ENCODE measurements at places on chromosomes 2 and 18.

DNA sequence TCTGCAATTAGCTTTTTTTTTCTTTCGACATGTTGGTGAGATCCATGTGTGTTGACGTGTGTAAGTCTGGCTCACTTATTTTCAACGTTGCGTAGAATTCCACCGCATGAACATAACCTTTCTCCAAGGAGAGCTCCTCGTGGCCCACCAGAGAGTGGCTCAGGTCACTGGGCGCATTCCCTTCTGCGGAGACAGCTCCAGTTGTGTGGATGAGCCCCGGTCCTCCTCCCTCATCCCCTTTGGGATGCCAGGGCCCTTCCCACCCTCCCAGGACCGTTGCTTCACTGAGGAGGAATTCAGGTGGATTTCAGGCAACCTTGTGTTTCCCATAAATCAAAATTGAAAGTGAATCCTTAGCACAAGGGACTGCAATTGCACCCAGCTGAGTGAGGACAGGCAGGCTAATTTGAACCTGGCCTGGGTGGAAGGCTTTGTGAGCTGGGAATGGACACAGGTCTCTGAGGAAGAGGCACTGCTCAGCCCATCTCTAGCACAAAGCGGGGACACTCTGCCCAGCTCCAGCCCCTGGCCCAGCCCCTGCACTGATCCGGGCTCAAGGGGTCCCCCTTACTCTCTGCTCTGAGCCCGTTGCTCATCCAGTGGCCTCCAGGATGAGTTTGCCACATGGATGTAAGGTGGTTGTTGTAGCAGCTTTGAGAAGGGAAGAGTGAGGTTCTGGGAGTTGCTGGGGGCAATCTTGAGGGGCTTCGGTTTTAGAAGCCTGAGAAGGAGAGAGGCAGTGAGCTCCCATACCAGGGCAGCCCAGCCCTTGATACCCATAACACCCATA lies 57.8 kb upstream of the HAAO start:
- no peak for DNase-seq

- peak; percentile 48 for DNase-seq
These were observed at the start of gene DNMT3A for GRCh38 chr2:25341753-25342371. Gene DNMT3A (minus strand): TSS chr2:25341925. CDS start chr2:25313984, 27,941 bp downstream.

- DNase-seq = no peak
These were observed 244.1 kb downstream of the HDAC4 start for GRCh38 chr2:239156516-239157265.

GRCh38 chr2:53690876-53691275 lies 76.7 kb upstream of the CHAC2 start:
- no peak for DNase-seq

DNA sequence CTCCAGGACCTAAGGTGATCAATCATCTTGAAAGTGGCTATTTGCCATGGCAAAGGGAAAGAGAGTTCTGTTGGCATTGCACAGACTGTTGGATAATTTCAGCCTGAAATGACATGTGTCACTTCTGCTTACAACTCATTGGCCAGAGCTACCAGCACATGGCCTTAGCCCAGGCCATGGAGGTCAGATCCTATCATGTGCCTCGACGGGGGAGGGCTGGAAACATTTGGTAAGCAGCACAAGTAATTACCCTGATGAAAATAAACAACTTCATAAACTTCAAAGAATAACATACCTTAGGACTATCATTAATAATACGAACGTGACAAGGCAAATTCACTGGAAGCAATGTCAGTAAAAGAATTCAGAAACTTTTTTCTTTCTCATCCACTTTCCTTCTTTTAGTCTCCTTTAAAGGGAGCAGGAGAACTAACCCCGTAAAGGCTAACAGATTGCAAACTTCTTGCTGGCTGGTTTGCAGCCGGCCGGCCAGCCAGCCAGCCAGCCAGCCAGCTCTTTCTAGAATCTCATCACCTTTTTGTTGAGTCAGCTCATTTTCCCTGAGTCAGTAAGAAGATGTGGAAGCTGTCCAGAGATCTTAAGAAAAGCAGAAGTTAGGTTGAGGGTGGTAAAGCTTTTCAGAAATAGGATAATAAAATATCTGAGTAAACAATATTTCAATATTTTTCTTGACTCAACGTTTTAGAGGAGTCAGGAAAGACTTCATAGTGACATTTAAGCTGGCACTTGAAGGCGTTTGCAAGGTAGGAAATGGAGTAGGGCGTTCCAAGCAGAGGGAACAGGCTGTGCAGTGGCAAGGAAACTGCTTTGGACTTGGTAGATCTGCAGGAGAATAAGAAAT lies 31.9 kb downstream of the CNRIP1 start:
- no peak for DNase-seq

DNA sequence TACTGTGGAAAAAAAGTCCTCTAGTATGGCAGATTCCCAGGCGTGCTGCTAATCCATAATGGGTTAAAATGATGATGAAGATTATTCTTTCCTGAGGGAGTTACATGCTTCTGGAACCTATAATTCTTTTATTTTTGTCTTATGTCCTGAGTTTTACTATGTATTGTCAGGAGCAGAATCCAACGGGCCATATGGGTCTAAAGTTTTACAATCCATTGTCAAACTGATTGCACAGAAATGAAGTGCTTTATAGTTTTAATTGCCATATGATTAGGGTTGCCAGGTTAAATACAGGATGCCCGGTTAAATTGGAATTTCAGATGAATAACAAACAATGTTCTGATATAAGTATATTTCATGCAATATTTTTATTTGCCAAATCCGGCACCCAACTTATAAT lies 100.9 kb upstream of the MAP3K20 start:
- DNase-seq = no peak

DNA sequence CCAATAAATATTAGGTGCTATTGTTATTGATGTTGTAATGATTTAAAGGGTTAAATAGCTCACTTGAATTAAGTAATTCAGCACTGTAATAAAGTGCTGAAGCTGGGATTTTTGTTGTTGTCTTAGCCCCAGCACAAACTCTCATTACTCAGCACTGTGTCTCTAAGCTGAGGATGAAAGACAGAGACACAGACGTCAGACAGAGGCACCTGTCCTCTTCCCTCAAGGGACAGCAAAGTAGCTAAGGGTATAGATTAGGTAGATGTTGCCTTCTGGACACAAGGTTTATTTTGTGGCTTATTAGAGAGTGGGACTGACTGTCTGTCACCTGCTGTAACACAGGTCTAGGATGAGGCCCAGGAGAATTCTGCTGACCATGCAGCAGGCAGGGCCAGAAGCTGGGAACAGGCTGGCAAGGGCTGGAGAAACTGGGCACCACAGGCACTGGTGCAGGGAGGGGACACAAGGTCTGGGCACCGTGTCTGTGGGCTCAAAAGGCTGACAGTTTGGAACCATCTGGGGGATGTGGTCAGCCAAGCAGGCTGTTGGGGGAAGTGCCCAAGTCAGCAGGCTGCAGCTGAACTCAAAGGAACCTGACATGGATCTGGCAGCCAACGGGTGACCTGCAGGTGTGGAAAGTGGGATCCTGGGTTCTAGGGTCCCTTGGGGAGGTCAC lies 20.0 kb upstream of the PTPN4 start:
- DNase-seq = no peak

GRCh38 chr2:134457353-134457752 lies 203.5 kb downstream of the MGAT5 start:
- DNase-seq = no peak

GRCh38 chr18:49177071-49177470 lies 226.3 kb upstream of the SMAD7 start:
- no peak for DNase-seq

GRCh38 chr2:173149491-173149890 lies 73.8 kb downstream of the MAP3K20 start:
- peak; percentile 62 for DNase-seq

GRCh38 chr2:6164986-6165747 lies 473.0 kb downstream of the SOX11 start:
- DNase-seq = no peak

GRCh38 chr2:88603146-88603545 lies 24.1 kb downstream of the EIF2AK3 start:
- DNase-seq = no peak

- no peak for DNase-seq
These were observed 735.9 kb downstream of the ERBB4 start for GRCh38 chr2:211802666-211803065.

GRCh38 chr2:138059487-138060300 lies 95.4 kb downstream of the HNMT start:
- no peak for DNase-seq

DNA sequence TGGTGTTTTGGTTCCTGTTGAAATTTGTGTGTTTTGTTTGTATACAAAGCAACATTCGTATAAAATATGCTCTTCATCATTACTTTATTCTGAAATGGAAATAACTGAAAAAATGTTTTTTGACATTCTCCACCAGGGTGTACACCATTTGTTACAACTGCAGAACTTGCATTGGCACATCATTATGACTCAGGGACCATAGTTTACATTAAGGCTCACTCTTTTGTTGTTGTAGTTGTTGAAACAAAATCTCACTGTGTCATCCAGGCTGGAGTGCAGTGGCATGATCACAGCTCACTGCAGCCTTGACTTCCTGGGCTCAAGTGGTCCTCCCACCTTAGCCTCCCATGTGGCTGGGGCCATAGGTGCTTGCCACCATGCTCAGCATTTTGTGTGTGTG lies 676.6 kb downstream of the TDRD15 start:
- DNase-seq = no peak

- DNase-seq = no peak
These were observed 251.8 kb upstream of the NETO1 start for GRCh38 chr18:73119574-73119973.

GRCh38 chr2:224055101-224055500 lies 16.0 kb upstream of the SERPINE2 start:
- no peak for DNase-seq

- no peak for DNase-seq
These were observed 72.5 kb downstream of the GNAL start for GRCh38 chr18:11761553-11761952.

DNA sequence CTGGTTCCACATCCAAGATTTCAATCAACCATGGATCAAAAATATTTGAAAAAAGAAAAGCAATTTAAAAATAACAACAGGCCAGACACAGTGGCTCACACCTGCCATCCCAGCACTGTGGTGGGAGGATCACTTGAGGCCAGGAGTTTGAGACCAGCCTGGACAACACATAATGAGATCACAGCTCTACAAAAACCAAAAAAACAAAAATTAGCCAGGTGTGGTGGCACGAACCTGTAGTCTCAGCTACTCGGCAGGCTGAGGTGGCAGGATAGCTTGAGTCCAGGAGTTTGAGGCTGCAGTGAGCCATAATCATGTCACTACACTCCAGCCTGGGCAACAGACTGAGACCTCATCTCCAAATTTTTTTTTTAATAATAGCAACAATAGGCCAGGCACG lies 13.4 kb upstream of the SPATA3 start:
- DNase-seq = no peak

GRCh38 chr2:20188851-20189250 lies 36.1 kb downstream of the SDC1 start:
- no peak for DNase-seq

DNA sequence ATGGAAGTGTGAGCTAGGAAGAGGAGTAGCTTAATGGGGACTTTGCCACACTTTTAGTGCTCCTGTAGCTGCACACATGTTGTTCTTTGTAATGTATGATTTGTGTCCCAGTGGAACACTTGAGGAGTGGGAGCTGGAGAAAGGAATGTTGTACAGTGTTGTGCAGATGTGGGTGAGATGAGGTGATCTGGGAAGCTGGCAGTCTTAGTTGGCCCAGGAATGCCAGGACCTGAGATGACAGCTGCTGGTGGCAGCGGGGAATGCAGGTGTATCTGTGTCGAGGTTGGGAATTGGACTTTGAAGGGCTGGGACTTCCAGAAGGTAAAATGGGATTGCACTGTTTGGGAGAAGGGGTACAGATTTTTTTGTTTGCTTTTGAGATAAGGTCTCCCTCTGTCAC lies 23.6 kb downstream of the NEDD4L start:
- DNase-seq = no peak

DNA sequence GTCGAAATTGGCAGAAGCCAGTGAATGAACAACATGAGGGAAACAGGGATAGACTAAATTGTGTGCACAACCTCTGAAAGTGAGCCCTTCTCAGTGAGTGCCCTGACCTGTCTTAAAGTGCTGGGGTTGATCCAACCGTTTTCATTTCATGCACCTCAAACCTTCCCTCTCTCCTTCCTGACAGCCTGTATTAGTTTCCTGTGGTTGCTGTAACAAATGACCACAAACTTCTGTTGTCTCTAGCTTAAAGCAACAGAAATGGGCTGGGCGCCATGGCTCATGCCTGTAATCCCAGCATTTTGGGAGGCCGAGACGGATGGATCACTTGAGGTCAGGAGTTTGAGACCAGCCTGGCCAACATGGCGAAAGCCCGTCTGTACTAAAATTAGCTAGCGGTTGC lies 48.8 kb upstream of the PPP1CB start:
- no peak for DNase-seq

DNA sequence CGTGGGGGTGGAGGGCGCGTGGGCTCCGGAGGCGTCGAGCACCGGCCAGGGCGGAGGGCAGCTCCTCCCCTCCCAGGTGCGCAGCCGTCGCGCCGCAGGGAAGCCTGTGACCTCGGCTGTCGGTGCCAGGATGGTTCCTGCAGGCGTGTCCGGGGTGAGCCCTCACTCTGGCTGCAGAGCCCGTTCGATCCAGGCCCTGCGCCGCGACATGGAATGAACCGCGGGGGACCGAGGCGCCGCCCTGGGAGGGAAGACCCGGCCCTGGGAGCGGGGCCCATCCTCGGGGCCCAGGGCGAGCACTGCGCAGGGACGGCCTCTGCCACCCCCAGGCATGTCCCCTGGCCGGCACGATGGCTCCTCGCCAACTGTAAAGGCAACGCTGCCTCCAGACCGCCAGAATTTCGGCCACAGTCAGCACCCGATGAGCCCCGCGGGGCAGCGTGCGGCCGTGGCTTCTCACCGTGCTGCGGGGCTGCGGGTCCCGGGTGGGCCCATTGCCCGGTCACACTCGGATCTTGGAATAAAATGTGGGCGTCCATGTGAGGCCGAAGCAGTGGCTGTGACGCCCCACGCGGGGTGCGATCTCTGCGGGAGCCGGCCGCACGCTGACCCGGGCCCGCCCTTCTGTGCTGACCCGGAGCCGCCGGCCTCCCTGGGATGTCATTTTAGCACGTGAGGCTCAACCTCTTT lies 26.6 kb downstream of the SALL3 start:
- no peak for DNase-seq

- DNase-seq = no peak
These were observed 272.5 kb upstream of the KCNJ3 start for GRCh38 chr2:154425994-154426393.

DNA sequence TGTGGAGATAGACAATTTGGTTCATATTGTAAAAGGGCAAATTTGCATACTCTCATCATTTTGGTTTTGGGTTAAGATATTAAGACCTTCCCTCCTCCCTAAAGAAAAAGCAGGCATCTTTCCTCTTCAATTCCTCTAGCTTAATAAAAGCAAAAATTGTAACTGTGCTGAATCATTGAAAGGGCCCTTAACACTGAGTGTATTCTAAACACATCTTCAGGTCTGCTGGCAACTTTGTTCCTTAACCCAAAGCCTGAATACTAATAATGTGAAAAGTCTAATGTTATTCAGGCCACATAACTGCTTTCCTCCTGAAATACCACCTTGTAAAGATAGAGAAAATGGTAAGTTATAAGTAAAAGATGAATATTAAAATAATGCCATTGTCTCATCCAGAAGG lies 1200.5 kb upstream of the FAM98A start:
- no peak for DNase-seq

GRCh38 chr2:23636426-23636825 lies 251.4 kb downstream of the KLHL29 start:
- DNase-seq = no peak
